ENCODE measurements at places on chromosomes 2 and 18.
A peak's percentile ranks its signal among the peaks of the same experiment; 100 is the strongest.

- no peak for DNase-seq
Observed at GRCh38 chr2:231336236-231336635, 59.3 kb upstream of the B3GNT7 start.

DNA sequence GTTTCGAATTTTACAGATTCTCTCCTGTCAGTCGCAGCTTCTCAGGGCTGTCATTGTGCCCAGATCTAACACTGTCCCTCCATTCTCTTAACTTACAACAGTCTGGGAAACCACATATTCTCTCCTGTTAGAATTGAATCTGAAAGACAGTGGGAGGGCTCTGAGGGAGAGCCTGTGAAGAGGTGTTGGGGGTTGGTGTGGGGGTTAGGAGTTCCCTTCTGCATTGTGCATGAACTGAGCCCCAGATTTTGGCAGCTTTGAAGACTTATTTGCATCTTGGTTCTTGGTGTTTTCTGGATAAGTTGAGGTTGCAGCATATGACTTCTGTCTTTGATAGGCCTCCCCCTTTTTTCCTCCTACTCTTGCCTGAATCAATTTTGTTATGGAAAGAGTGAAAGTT, 64.1 kb downstream of the TANC1 start:
- DNase-seq, result no peak

DNA sequence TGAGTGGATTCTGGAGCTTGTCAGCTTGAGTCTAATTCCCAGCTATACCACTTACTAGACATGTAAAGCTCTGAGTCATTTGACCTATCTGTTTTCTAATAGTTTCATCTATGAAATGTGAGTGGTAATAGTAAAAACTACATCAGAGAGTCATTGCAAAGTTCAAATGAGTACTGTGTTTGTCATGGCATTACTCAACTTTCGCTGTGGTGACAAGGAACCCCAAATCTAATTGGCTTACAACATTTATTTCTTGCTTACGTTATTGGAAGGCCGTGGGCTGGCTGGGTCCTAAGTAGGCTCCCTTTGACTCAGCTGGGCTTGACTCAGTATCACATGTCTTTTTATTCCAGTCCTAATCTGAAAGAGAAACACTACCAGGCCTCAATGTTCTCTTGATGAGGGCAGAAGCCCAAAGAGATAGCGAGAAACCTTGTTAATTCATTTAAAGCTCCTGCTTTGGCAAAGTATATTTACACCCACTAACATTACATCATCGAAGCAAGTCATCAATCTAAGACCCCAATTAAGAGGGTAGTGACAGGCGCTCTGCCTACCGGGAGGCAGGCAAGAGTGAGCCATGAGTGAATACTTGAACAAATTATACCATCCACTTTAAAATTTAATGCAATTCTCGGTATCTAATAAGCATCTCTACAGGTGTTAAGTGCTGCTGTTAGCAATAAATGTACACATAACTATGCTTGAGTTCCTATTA, 431.8 kb upstream of the SPHKAP start:
- DNase-seq, result no peak

DNA sequence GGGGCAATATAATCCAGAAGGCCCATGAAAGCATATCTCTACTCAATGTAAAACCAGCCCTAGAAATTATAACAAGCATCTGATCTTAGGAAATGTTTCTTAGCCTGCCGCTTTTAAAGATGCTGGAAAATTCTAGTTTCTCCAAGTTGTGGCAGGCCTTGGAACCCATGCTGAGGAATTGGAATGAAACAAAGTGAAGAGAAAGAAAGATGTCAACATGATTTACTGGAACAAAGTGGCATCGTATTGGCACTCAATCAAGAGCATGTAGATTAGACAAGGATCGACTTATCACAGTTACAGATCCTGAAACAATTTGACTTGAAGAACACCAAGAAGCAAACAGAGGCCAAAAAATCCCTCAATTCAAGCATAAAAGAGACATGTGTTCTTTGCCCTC, 28.7 kb downstream of the CNTNAP5 start:
- no peak for DNase-seq

DNA sequence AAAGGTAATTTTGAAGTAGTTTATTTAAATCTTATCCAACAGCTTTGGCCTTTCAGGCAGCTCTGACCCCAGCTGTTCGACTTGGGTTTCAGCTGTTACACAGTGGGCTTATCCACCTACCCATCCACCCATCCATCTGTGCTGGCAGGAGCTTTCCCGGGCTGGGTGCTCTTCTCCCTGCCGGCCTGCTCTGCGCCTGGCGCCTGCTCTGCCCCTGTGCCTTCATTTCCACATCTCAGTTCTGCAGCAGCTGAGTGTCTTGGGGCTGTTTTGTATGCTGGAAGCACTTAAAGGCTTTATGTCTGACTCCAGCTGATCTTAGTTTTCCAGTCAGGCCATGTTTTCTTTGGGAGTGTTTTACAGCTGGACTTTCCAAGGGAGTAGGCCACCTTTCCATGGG, 24.2 kb downstream of the LDLRAD4 start:
- no peak for DNase-seq

DNA sequence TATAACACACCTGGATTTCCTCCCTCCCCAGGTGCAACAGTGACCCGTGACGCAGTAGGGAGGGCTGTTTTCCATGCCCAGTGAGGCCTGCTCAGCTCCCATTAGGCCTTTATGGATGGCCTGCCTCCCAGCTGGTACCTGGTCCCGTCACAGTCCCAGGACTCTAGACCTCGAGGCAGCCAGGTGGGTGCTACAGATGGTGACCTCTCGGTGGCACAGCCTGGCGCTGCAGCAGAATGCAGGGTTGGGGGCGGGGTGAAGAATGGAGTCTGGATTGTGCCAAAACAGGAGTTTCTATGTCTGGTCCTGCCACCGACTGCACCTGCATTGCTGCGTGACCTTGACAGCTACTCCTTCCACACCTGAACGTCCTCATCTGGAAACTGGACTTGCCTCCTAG, 18.0 kb upstream of the YWHAQ start:
- DNase-seq, result no peak

GRCh38 chr2:127651381-127651809, 5.4 kb downstream of the GPR17 start:
- DNase-seq, result no peak

GRCh38 chr18:12516049-12516630, 108.4 kb downstream of the PRELID3A start:
- no peak for DNase-seq

DNA sequence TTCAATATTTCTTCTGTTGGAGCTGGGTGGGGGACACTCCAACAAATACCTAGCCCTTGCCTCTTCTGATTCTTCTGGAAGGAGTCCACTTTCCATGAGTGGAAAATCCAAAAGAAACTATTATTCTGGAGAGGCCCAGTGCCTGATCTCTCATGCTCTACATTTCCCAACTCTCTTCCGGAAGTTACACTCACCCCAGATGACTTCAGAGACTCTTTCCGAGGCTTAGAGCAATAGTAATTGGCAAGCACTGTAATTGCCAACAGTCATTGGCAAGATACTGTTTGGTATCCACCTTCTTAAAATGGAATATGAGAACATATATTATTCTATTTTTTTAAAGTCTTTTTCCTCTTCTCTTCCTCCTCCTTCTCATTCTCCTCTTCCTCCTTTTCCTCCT, 60.5 kb upstream of the CYRIA start:
- no peak for DNase-seq

DNA sequence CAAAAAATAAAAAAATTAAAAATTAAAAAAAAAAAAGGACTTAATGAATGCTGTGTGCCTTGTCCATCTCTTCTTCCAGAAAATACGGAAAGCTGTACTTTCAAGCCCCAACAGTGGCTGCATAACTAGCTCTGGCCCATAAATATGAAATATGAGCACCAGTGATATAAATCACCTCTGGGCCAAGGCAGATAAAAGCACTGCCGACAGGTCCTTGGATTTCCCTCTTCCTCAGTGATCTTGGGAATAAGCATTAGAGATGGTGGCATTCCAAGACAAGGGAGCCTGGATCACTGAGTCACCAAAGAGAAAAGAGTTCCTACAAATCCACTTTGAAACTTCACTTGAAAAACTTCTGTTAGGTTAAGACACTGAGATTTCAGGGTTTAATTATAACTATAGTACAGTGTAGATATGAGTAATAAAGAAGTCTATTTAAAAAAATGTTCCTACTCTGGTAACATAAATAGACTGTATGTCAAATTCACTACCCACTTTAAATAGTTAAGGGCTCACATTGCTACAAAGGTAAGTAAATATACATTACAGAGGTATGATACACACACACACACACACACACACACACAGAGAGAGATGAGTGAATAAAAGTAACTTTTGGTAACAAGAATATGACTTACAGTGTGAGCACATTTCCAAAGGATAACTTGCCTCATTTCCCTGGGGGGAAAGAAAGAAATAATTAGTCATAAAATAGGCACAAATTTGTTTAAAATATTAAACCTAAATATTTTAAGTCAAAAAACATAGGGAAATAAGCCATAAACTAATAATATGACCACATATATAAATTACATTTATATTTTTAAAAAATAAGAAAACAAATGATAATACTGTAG, 35.6 kb downstream of the PPP3R1 start:
- DNase-seq, result no peak

DNA sequence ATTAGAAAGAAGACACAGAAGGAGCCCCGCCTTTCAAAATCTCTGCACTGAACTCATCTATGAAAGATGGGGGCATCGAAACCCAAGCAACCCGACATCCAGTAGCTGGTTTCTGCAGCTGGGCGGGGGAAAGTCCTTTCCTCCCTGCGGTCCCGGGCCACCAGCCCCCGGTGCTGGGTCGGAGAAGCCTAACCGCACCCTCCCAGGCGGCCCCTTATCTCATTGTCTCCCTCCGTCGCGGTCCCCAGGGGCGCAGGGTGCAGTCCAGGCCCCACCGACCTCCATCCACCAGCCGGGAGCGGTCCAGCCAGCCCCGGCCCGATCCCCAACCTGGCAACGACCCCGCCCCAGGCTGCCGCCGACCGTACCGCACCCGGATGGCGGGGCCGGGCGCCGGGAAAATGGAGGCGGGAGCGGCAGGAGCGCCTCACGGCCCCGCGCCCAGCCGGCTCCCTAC, 452 bp downstream of the RAPH1 start:
- DNase-seq, result peak; percentile 16

- no peak for DNase-seq
Observed at GRCh38 chr18:48399303-48400075, 9.7 kb downstream of the ZBTB7C start.

DNA sequence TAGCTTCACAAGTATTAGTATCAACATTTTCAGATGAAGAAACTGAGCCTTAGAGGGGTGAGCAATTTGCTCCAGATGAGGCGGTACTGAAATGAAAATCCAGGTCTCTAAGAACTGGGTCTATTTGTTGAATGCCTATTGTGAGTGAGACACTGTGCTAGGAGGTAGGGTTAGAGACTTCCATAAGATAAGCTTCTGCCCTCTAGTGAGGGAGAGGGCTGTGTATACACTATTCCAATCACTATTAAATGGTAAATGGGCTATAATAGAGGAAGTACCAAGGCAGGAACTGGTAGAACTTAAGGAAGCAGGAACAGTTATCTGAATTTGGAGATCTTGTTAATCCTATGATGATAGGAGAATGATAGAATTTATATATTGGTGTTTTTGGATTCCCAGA, 23.6 kb upstream of the GLS start:
- no peak for DNase-seq

- no peak for DNase-seq
Observed at GRCh38 chr2:38266382-38267061, 110.6 kb downstream of the ATL2 start.

DNA sequence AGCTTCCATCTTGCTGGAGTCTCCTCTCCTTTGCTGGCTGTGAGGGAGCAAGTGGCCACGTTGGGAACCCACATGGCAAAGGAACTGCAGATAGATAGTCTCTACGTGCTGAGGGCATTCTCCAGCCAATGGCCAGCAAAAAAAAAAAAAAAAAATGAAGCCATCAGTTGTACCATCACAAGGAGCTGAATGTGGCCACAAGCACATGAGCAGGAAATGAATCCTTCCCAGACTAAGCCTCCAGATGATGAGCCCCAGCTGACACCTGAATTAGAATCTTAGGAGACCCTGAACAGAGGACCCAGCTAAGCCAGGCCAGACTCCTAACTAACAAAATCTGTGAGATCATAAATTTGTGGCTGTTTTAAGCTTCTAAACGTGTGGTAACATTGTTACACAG, 57.9 kb downstream of the SPIRE1 start:
- no peak for DNase-seq

- DNase-seq, result no peak
Observed at GRCh38 chr2:37767046-37767445, 95.6 kb upstream of the CDC42EP3 start.

GRCh38 chr2:167406558-167406957, 518.3 kb downstream of the XIRP2 start:
- DNase-seq, result no peak

DNA sequence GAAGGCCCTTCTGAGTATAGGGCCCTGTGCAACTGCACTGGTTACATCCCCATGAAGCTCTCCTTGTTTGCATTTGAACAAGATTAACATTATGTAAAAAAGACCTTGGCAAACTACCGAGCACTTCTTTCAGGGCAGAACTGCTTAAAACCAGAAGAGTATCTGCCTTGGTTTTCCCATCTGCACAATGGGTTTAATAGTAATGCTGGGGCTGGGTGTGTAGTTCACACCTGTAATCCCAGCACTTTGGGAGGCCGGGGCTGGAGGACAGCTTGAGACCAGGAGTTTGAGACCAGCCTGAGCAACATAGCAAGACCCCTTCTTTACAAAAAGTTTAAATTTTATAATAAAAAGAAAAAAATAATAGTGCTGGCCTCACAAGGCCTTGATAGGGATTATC, 8.5 kb downstream of the PLA2R1 start:
- no peak for DNase-seq

DNA sequence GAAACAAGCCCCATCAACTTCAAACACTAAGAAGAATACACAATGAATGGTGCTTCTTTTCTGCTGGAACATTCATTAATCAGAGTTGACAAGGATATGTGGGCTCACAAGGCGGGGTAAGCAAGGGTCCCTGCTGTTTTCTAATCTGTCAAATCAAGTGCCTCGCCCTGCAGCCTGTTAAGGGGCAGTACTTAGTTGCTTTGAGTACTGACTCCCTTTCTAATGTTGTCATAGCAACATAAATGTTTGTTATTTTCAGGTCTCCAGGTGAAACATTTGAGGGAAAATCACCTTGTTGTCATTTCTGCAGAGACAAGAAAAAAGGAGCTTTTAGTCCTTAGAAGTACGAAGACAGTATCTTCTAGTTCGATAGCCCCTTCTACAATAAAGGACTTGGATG, 284.7 kb upstream of the PKDCC start:
- no peak for DNase-seq

GRCh38 chr2:69943843-69944525, 17.4 kb downstream of the ASPRV1 start:
- no peak for DNase-seq

Measured in stimulated activated CD4-positive, alpha-beta T cell treated with anti-CD3 and anti-CD28 coated beads, Interleukin-4, amount 100 ng/mL, for 48 hours (primary cell).